ENCODE measurements at places on chromosomes 12 and 14.

DNA sequence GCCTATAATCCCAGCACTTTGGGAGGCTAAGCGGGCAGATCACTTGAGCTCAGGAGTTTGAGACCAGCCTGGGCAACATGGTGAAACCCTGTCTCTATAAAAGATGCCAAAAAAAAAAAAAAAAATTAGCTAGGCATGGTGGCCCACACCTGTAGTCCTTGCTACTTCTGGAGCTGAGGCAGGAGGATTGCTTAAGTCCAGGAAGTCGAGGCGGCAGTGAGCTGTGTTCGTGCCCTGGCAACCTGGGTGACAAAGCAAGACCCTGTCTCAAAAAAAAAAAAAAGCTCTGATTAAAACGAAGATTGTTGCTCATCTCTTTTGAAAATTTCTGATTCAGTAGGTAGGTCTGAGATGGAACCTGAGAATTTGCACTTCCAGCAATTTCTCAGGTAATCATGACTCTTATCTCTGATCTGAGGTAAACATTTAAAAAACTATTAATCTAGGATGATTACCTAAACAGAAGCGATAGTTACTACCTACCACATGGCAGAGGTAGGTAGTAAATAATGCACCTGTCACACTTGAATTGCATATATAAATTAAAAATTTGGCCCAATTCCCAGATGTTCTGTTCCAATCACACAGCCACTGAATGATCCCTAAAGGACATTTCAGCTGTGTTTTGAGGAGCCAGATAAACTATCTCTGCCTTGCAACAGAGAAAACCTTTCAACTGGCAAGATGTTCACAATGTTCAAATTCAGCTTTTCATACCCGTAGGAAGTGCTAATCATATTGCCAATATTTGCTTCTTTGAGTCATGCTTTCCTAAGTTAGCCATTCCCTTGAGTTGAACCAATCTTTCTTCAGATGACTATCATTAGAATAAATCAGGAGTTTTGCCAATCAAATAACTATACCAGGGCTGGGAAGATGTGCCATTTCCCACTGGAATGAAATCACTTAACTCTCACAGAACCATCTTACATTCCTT lies 4.2 kb upstream of the TEP1 start:
- no peak for DNase-seq

- DNase-seq, result no peak
These were observed 36.9 kb downstream of the ATG14 start for GRCh38 chr14:55374771-55375170.

DNA sequence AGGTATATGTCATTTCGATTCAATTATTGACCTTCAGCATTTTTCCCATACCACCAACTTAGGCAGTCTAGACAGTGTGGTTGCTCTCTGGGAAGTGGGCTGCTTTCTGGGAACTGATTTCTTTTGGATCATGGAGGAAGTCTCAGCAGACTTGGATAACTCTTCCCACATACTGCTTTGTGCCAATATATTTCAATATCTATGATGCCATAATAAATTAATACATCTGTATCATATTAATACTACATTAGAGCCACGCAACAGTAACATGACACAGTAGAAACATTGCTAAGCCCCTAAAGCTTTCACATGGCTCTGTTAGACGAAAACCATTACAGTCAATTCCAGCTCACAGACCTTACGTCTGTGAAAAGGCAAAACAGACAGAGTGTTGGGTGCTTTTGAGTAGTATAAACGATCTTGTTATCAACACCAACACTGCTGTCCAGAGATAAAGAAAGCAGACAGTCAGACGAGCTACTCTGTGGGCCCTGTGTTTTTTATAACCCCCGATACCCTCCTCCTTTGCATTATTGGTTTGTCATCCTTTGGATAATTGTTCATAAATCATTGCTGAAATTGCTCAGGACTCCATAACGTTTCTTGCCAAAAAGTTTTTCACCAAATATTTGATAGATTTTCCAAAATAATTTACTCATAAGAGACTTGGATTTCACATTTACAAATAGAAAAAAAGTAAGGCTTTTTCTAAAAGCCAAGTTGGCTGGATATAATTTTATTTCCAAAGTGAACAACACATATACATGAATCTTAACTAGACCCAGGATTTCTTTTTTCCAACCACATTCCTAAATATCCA lies 439.7 kb downstream of the ADAMTS20 start:
- DNase-seq, result no peak

- no peak for DNase-seq
These were observed 222.5 kb downstream of the EXOC5 start for GRCh38 chr14:57046175-57046574.

DNA sequence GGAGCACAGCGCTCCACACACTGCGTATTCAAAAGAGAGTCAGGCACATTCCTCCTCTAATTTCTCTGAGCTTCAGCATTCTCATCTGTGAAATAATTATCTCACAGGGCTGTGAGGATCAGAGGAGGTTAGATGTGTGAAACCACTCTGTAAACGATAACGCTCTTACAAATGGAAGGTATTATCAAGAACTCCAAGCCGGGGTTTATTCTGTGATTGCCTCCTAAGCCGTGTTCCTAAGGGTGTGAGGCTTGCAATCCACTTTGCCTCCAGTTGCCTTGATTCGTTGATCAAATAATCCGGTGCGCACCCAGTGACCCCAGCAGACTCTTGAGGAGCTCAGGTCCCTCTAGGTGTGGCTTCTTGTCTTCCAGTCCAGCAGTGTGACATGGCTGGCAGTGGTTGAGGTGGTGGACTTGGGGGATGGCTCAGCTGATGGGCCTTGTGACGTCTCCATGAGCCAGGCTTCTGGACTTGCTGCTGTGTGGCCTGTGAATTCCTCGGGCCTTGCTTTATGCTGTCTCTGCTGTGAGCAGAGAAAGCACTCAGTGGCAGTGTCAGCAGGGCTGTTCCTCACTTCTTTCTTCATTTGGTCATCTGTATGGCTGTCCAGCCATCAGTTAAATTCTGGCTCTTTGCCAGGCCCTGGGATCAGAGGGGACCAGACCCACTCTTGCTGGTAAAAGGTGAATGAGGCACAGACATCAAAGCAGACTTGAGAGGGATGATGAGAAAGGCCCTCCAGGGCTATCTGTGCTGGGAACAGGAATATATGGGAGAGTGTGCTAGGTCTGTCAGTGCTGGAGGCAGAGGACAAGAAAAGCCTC lies 71.0 kb downstream of the SLC25A47 start:
- no peak for DNase-seq

- DNase-seq, result no peak
These were observed 86.7 kb upstream of the FZD10 start for GRCh38 chr12:130075497-130076076.

DNA sequence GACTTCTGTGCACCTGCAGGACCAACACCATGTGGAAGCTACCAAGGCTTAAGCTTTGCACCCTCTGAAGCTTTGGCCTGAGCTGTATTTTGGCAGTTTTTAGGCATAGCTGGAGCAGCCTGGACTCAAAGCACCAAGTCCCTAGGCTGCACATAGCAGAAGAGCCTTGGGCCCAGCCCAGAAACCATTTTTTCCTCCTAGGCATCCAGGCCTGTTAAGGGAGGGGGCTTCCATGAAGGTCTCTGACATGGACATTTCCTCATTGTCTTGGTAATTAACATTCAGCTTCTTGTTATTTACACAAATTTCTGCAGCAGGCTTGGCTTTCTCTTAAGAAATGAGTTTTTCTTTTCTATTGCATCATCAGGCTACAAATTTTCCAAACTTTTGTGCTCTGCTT lies 475.8 kb upstream of the FLRT2 start:
- DNase-seq, result no peak

- DNase-seq, result no peak
These were observed 34.7 kb upstream of the VASH1 start for GRCh38 chr14:76726551-76726970.

GRCh38 chr12:47717443-47718193 lies 7.7 kb downstream of the ENDOU start:
- peak; percentile 81 for DNase-seq

GRCh38 chr12:98464190-98464589 lies 51.2 kb upstream of the TMPO start:
- DNase-seq, result peak; percentile 24

- no peak for DNase-seq
These were observed 19.0 kb upstream of the CLEC2A start for GRCh38 chr12:9951026-9951675.

DNA sequence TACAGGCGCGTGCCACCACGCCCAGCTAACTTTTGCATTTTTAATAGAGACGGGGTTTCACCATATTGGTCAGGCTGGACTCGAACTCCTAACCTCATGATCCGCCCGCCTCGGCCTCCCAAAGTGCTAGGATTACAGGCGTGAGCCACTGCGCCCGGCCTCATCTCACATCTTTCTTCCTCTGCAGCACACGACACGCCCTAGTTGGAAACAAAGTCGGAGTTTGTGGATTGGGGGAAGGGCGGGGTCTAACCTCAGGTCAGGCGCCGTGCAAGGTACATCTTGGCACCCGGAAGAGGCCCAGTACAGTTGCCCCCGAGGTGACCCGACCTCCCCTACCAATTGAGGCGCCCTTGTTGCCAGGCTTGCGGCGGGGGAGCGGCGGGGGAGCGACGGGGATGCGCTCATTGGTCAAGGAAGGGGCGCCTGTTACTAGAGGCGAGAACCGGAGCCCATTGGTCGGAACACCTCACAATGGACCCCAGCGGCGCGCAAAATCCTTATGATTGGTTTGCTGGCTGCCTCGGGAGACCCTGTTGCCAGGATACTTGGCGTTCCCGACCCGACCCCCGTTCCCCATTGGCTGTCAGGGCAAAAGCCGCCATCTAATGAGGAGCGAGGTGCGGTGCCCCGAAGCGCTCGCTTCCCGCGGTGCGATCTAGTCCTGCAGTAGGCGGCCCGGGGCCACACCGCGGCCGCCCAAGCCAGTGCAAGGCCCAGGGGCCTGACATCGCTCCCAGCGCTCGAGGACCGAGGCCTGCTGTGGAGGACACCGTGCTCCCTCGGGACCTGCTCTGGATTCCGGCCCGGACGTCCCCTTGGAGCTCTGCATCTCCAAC lies at the start of gene REC8:
Gene REC8, plus strand, starts transcription at position 659 of the 839 bp plus-strand sequence. CDS start 473 bp downstream, outside the sequence.
- no peak for DNase-seq

GRCh38 chr12:123681605-123682004 lies 10.7 kb downstream of the TCTN2 start:
- DNase-seq, result no peak

GRCh38 chr14:104450811-104451401 lies 128.7 kb upstream of the C14orf180 start:
- no peak for DNase-seq

DNA sequence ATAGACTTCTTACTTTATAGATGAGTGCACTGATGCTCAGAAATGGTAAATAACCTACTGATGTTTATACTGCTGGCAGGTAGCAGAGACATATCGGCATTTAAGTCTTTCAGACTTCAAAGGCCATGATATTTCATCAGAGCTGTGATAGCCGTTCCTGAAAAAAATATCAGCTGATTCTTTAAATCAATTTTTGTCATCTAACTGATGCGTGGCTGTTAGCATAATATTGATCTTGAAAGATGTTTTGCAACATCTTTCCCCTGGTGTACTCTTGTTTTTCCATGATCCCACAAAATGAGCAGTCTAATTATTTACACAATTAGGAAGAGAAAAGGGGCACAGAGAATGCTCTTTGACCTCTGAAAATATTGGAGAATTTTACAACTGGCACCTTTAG lies 1.6 kb upstream of the SLCO1B1 start:
- no peak for DNase-seq

GRCh38 chr12:27105746-27106536 lies 23.6 kb upstream of the C12orf71 start:
- peak; percentile 21 for DNase-seq

GRCh38 chr14:21084998-21085853 lies 13.2 kb downstream of the ZNF219 start:
- peak; percentile 80 for DNase-seq

GRCh38 chr14:71070169-71070568 lies 162.9 kb downstream of the PCNX1 start:
- peak; percentile 62 for DNase-seq

DNA sequence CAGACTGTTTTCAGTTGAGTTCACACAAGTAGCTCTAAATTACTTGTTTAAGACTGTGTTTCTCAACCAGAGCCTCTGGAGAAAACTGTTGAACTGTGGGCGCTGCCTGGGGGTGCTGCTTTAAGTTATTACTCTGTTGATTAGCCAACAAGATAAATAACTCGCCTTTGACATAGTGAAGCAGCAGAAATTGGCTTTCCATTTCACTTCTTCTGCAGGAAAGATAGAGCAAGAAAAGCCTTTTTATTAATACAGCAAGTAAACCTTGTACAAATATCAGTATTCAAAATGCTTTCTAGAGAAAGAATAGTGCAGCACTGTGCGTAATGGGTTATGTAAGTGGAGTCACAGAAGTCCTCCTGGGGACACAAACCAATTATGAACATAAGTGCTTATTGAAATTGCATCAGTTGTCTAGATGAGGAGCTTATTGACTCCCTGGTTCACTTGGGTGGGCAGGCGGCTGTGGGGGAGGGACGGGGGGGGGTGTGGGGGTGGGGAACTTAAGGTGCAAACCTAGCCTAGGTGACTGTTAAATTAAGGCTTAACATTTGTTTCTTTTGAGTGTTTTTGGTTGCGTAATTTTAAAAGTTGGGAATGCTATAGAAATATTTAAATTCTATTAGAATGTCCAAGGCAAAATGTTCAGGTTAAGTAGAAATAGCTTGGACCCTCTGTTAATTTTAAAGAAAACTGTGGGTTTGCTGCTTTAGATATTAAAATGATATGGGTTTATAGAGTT lies 6.3 kb downstream of the FRS2 start:
- DNase-seq, result no peak

GRCh38 chr14:49853158-49853477 lies 530 bp upstream of the NEMF start:
- DNase-seq, result no peak

DNA sequence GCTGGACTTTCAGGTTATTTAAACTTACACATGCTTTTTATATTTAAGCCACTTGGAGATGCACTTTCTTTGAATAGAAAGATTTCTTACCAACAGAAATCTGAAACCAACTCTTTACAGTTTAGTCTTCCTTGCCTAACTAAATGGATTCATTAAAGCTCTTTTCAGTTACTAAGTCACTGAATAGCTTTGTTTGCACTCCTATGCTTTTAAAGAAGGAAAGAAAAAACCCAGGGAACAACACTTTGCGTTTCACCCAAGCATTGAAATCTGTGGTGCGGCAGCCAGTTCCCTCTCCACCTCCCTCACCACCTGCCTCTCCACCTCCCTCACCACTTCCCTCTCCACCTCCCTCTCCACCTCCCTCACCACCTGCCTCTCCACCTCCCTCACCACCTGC lies 70.3 kb downstream of the RIMBP2 start:
- DNase-seq, result no peak
